ENCODE measurements at places on chromosomes 16 and 17.

GRCh38 chr16:11768849-11769248 lies 26.2 kb upstream of the TXNDC11 start:
- DNase-seq: no peak

DNA sequence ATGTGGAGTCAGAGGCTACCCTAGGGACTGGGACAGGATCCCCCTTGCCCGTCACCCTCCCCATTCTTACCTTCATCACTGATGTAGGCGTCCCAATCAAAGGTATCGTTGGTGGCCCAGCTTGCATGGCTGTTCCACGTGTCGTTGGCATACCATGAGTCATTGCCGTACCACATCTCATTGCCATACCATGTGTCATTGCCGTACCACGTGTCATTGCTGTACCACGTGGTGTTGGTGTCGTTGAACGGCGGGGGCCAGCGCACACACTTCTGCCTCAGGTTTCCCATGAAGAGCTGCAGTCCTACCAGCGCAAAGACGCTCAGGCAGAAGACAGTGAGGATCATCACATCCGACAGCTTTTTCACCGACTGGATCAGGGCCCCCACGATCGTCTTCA lies 4.8 kb downstream of the SCN4A start:
- DNase-seq: no peak

DNA sequence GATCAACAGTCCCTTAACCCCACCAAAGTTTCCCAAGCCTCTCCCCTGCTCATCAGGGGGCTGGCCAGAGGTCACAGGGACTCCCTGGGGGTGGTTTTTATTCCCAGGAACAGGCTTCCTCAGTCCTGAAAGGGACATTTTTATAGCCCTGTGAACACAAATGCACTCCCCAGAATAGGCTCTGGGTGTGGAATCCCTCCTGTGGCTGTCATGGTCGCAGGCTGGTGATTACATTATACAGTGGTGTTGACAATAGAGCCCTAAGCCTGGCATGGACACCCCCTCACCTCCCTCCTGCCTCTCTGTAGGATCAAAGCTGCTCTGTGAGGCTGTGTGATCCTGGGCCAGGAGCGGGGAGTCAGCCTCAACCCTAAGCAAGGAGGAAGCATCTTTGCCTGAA lies 1.4 kb upstream of the CA4 start:
- DNase-seq: no peak

DNA sequence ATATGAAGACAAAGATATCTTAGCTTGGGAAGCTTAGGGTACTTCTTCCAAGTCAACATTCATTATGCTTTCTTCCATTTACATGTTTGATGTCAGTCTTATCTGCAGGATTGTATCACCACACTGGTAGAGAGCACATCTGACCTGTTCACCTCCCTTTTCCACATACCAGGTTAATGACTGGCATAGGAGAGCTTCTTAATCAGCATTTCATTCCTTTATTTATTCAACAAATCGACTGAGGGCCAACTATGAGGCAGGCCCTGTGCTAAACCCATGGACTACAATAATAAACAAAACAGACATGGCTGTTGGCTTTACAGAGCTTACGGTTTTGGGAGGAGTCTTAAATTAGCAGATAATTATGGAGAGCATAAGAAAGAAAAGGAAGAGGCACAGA lies 378.1 kb upstream of the CDH11 start:
- no peak for DNase-seq

GRCh38 chr16:47886631-47887415 lies 269.0 kb downstream of the ABCC12 start:
- no peak for DNase-seq

GRCh38 chr17:19239544-19239943 lies 2.4 kb downstream of the EPN2 start:
- no peak for DNase-seq

- no peak for DNase-seq
Observed at GRCh38 chr17:80457236-80457856, 19.1 kb downstream of the NPTX1 start.

GRCh38 chr17:51010173-51010675 lies 110.4 kb downstream of the SPAG9 start:
- DNase-seq: no peak

GRCh38 chr17:5893741-5894140 lies 176.4 kb upstream of the WSCD1 start:
- DNase-seq: no peak

DNA sequence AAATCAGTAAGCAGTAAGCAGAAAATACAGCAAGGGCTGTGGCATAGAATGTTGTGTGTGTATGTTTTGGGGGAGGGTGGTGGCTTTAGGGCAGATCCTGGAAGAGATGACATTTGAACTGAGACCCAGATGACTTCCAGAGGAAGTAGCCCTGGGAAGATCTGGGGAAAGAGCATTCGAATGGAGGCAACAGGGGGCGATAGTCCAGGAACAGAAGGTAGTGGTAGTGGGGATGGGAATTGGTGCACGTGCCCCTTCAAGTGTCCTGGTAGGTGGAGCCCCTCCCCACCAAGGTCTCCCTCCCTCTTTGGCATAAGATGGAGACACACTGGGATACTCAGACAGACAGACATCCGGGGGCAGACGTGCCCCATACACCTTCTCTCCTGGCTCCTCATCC lies 14.1 kb downstream of the ARHGEF15 start:
- DNase-seq: no peak

- DNase-seq: no peak
Observed at GRCh38 chr17:3528880-3529511, 28.6 kb downstream of the TRPV3 start.

- DNase-seq: no peak
Observed at GRCh38 chr16:5027575-5028235, 6.0 kb downstream of the NAGPA start.

- no peak for DNase-seq
Observed at GRCh38 chr17:51261024-51261963, 948 bp downstream of the UTP18 start.

- DNase-seq: peak; percentile 13
Observed at GRCh38 chr17:62968445-62968923, 2.4 kb downstream of the TANC2 start.
